Stomach (tissue), 19 donors: ENCODE measurements at places on chromosomes 11 and 22. TPM values are rescaled to one million over a fixed set of nuclear protein-coding genes. Genes with fewer than 3 reads are reported as not detected.

ANKK1 gene
- not detected for total RNA-seq

ROM1 gene
- total RNA-seq = not detected

- DNase-seq = no peak
These were observed 134.8 kb downstream of the TBC1D22A start for GRCh38 chr22:46897246-46897623.

GRCh38 chr22:26663374-26663923 is 6.1 kb downstream of the MIAT start:
- DNase-seq = no peak

DNA sequence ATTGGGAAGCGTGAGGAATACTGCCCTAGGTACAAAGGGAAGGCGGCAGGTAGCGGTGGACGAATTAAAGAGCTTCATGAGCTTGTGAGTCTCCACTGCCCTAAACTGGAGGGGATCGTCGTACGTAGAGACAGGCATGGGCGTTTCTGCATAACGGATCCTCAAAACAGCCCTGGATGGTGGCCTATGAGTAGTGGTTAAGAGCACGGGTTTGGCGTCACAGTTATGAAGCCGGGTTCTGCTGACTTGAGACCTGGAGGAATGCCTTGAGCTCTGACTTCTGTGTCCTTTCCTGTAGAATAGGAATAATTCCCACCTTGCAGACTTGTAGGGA is 335 bp downstream of the TMEM138 start:
- no peak for DNase-seq
